Activated CD4-positive, alpha-beta memory T cell treated with anti-CD3 and anti-CD28 coated beads for 36 hours (primary cell): ENCODE measurements at places on chromosomes 3 and 15. TPM values are rescaled to one million over a fixed set of nuclear protein-coding genes. Genes with fewer than 3 reads are reported as not detected.

- no peaks in the 10 kb centered on the region for H3K27me3 ChIP-seq
- peaks cover 4% of the 10 kb centered on the region for H3K36me3 ChIP-seq
- no peaks in the 10 kb centered on the region for H3K4me1 ChIP-seq
- DNase-seq: no peak
- H3K27ac ChIP-seq: no peak overlapping the region
Measured at GRCh38 chr3:40445880-40446279, 11.3 kb upstream of the RPL14 start.

DNA sequence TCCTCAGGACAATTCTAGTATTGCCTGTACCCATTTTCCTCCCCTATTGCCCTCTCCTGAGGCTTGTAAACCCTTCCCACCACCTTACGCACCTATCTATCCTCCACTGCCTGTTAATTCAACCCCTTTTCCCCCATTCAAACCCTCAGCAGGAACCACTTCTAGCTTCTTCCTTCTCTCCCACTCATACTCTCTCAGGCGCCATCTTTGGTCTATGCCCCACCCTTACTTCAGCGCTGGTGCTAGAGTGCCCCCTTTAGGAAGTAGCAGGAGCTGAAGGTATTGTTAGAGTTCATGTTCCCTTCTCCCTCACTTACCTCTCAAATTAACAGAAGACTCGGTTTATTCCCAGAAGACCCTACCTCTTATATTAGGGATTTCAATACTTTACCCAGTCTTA, 121.8 kb upstream of the NLGN1 start:
- no peak for DNase-seq
- H3K27ac ChIP-seq: no peak overlapping the region
- H3K27me3 ChIP-seq: no peaks in the 10 kb centered on the region
- H3K4me1 ChIP-seq: no peaks in the 10 kb centered on the region
- no peaks in the 10 kb centered on the region for H3K36me3 ChIP-seq

DNA sequence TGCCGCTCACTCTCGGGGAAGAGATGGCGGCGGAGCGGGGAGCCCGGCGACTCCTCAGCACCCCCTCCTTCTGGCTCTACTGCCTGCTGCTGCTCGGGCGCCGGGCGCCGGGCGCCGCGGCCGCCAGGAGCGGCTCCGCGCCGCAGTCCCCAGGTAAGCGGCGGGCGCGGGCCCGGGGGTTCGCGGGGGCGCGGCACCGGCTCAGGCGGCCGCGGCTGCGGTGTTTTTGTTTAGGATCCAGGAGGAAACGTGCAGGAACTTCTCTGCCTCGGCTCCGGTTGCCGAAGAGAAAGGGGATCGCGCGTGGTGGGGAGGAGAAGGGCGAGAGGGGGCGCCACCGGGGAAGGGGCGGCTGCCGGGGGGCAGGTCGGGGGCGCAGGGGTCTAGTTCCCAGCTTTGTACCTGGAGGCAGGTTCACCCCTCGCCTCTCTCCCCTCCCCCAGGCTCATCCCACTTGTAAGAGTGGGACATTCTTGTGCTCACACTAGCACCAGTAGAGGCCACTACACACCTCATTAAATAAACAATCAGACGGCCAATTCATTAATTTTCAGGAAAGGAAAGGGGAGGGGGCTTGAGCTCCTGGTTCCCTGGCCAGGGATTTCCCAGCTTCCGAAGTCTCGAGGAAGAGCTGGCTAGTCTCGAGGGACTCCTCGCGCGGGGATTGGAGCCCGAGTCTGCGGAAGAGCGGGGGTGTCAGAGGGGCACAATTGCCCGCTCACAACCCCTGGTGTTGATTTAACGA, 562 bp downstream of the NEO1 start:
- no peak overlapping the region for H3K27ac ChIP-seq
- H3K4me3 ChIP-seq: peak overlapping the region; percentile 78
- peaks cover 7% of the 10 kb centered on the region for H3K4me1 ChIP-seq
- peak; percentile 43 for DNase-seq

GRCh38 chr3:156298938-156299337, 178.6 kb downstream of the KCNAB1 start:
- H3K4me3 ChIP-seq: no peak overlapping the region
- H3K27ac ChIP-seq: no peak overlapping the region
- H3K36me3 ChIP-seq: no peaks in the 10 kb centered on the region
- H3K27me3 ChIP-seq: peaks cover 11% of the 10 kb centered on the region
- no peak for DNase-seq

DNA sequence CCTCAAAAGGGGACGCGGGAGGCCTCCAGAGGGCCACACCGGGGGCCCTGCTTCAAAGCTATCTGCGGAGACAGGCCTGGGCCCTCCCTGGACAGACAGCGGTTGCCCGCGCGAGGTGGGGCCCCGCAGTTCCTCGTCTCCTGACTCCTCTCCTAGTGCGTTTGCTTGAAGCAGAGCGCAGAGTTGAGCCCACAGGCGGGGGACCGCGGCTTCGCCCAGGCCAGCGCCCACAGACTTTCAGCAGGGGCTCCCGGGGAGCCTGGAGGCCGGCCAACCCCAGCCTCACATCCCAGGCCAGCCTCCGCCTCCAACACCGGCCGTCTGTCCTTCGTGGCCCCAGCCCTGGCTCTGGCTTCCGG, 540 bp upstream of the ADAMTS7 start:
- H3K36me3 ChIP-seq: peaks cover 3% of the 10 kb centered on the region
- H3K4me1 ChIP-seq: peaks cover 10% of the 10 kb centered on the region
- no peak overlapping the region for H3K27ac ChIP-seq

- no peaks in the 10 kb centered on the region for H3K27me3 ChIP-seq
- no peak overlapping the region for H3K27ac ChIP-seq
- no peak overlapping the region for H3K4me3 ChIP-seq
- no peaks in the 10 kb centered on the region for H3K4me1 ChIP-seq
Measured at GRCh38 chr15:92166751-92167405, 226.8 kb upstream of the ST8SIA2 start.

DNA sequence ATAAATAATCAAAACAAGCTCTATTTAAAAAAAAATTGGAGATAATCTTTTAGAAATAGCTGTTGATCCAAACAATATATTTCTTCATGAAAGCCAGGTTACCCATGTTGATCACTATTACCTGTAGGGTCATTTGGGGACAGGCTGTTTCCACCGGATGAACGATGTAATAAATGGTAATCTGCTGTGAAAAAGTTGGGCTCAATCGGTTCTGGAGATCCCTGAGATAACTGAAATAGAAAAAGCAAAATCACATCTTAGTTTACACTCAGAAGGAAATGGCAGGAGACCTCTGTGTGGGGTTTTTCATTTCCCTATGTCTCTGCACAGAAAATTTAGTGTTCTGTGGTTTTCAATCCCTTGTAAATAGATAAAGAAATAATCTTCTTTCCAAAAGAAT, 249.5 kb downstream of the NEK10 start:
- H3K27ac ChIP-seq: no peak overlapping the region
- H3K27me3 ChIP-seq: no peaks in the 10 kb centered on the region
- H3K4me3 ChIP-seq: no peak overlapping the region
- H3K36me3 ChIP-seq: no peaks in the 10 kb centered on the region
- H3K4me1 ChIP-seq: no peaks in the 10 kb centered on the region
- no peak for DNase-seq

GRCh38 chr15:56732886-56733135, 498 bp downstream of the ZNF280D start:
- peak overlapping the region; percentile 93 for H3K27ac ChIP-seq
- H3K4me1 ChIP-seq: peaks cover 32% of the 10 kb centered on the region
- H3K4me3 ChIP-seq: peak overlapping the region; percentile 93
- DNase-seq: no peak
- no peaks in the 10 kb centered on the region for H3K27me3 ChIP-seq

DNA sequence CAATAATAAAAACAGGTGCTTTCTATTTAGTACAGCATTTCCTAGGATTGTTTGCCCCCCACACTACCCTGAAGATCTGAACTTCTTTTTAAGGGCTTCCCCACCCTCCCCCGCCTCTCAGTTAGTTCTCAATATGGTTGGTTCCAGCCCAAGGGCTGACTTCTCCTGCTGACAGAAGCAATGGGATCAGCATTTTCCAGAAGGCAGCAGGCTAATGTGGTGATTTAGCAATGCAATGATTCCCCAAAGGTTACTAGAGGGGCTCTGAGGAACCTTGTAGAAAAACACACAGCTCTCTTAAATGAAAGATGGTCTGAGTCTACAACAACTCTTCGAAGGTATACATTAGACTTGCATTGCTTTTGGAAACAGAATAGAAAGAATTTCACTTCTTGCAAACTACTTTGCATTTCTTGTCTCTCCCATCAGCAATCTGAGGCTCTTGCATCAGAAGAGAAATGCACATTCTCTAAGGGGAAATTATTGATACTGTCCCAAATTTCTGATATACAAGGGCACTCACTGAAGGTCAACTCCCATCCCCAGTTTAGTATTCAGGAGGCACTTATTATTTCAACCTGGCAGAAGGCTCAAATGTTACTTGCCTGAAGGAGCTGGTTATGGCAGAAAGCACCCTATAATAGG, 30.3 kb downstream of the FGF12 start:
- H3K27me3 ChIP-seq: no peaks in the 10 kb centered on the region
- DNase-seq: no peak
- H3K36me3 ChIP-seq: no peaks in the 10 kb centered on the region
- H3K4me3 ChIP-seq: no peak overlapping the region
- no peak overlapping the region for H3K27ac ChIP-seq
- H3K4me1 ChIP-seq: no peaks in the 10 kb centered on the region

Gene MYO9A
- 20.2 TPM for total RNA-seq

Gene ACAD9
- 45.3 TPM for total RNA-seq

Gene DOCK3
- total RNA-seq: 2.7 TPM

Gene GCSAM
- total RNA-seq: 14.4 TPM

Gene IL12A
- not detected for total RNA-seq

Gene C3orf22
- not detected for total RNA-seq
